Fibroblast of skin of back (primary cell): ENCODE measurements at places on chromosomes 1 and 21.

GRCh38 chr1:224160171-224160682 lies 22.8 kb upstream of the DEGS1 start:
- DNase-seq = no peak

DNA sequence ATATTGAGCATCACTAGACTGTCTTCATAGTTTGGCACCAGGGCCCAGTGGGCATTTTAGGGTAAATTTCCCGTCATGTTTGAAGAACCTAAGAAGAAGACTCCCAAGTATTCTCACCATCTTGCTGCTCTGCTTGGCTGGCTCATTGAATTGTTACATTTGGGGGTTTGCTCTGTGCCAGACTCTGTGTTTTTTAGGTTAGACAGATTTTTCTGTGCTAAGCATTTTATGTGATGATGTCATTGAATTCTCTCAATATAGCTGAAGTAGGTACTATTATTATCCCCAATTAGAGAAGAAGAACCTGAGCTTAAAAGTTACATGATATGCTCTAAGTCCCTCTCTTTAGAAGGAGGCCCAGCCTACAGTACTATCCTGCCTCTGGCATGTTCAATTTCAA lies 28.0 kb upstream of the DNASE2B start:
- DNase-seq = no peak

DNA sequence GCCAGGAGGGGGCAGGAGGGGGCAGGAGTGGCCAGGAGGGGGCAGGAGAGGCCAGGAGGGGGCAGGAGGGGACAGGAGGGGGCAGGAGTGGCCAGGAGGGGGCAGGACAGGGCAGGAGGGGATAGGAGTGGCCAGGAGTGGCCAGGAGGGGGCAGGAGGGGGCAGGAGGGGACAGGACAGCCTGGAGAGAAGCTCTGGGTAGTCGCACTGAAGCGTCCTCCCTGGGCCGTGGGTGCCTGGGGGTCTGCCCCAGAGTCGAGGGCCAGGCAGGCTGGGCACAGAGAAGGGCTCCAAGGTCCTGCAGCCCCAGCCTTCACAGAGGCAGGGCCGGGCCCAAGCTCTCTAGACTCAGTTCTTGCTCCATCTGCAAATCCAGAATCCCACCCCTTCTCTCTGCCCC lies 22.9 kb downstream of the MEGF6 start:
- no peak for DNase-seq

GRCh38 chr21:32347977-32348376 lies 44.8 kb downstream of the URB1 start:
- no peak for DNase-seq

GRCh38 chr1:248215880-248216279 lies 15.3 kb upstream of the OR2M4 start:
- no peak for DNase-seq

- DNase-seq = peak; percentile 70
Observed at GRCh38 chr1:200150721-200151120, 123.2 kb downstream of the NR5A2 start.

DNA sequence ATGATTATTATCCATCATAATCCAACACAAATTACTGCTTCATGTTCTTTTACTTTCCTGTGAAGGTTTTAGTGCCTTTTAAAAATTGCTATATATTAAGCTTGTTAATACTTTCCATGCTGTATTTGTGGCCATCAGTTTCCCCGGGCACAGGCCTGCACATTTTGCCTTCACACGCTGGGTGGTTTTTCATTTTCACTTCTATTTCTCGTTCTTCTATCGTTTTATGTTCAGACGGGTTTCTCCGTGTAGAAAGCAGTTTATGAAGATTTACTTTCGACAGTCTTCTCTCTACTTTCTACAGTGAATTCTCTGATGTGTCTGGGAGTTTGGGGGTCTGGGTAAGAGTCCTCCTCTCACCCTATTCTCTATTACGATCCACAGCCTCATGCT lies 9.5 kb downstream of the RUNX3 start:
- no peak for DNase-seq

DNA sequence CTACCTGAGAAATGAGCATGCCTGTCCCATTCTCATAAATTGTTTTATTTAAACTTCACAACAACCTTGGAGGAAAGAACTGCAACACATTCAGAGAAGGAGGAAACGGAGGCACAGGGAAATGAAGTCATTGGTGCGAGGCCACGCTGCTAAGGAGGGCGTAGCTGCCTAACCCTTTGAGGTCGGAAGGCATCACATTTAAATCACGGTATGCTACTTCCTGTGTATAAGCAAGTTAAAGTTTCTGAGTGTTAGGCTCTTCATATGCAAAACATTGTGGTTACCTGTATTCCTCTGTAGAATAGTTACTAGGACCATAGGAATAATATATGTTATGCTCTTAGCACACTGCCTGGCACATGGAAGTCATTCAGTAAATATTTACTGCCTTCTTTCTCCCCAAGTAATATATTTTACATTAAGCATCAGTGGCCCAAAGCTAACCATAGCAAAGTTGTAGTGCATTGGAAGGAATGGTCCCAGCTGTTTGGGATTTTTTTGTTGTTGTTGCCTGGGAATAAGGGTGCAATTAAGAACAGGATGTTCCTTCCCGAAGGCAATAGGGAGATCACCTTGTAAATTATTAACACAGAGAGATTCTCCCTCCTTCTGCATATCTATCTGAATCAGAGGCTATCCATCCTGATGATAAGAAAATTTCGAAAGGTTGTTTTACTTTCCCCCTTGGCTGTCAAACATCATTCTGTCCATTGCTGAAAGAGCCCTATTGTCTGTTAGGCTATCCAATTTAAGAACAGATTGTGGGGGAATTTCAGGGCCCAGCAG lies 192.2 kb upstream of the C8B start:
- no peak for DNase-seq

DNA sequence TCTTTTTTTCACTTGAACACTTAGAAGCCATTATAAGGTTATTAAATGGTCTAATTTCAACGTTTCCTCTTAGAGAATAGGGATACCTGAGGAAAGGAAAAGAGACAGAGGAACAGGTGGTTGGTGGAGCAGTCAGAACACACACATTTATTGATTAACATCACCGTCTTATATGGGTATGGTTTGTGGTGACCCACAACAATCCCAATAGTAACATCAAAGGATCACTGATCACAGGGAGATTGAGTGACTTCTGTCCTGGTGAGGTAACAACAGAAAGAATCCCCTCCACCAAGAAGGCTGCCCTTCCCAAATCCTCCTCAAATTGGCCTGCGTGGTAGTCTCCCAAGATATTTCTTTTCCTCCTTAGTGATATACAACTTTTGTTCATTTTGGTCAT lies 474.0 kb downstream of the PLPP3 start:
- DNase-seq = no peak

GRCh38 chr1:244174922-244175521 lies 123.9 kb downstream of the ZBTB18 start:
- no peak for DNase-seq

DNA sequence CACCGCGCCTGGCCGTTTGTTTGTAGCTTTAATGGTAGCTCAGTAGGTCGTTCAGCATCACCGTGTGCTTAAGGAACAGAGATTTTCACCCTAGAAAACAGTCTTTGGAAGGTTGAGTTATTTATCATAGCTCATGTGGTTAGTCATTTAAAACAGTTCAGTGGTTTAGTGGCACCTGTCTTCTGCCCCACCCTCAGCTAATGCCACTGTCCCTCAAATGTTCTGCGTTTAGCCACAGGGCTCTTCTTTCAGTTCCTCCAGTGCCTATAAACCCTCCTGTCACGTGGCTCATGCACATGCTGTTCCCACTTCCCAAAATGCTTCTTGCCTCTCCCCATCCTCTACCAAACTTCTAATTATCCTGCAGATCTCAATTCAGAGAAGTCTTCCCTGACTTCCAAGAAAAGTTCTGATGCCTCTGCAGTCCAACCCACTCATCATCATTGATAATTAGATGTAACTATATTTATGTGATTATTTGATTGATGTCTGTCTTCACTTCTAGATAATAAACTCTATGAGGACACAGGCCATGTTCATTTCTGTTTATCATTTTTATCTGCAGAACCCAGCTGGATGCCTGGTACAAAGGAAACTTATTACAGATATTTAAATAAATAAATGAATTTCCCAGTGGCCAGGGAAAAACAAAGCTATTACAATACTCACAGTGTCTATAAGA lies 14.4 kb upstream of the DIPK1A start:
- no peak for DNase-seq

DNA sequence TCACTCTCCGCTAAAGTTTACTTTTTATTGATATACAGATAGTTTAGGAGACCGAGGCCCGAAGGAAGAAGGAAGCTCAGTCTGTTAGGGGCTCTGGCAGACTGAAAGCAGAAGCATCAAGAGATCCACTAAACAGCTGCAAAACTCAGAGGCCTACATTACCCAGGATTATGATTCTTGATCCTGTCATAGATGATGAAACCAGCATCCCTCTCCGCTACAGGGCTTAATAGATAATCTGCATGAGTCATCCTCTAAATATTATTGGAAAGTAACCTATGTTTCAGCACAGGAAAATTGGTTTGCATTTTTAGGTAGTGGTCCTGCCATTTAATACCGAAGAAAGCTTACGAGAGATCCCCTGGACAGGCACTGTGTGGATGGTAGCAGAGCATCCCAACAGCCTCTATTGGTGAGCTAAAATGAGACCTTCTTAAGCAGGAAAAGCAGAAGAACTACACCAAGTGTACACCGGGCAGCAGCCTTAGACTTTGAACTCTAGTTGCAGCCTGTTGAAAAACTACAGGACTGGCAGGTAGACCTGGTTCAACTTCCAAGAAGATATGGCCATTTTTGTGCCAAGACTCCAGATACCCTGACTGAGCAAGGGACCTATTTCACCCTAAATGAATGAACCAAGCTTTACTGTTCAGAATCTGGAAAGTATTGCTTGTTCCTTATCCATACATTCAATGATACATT lies 6.8 kb downstream of the CASQ2 start:
- no peak for DNase-seq

DNA sequence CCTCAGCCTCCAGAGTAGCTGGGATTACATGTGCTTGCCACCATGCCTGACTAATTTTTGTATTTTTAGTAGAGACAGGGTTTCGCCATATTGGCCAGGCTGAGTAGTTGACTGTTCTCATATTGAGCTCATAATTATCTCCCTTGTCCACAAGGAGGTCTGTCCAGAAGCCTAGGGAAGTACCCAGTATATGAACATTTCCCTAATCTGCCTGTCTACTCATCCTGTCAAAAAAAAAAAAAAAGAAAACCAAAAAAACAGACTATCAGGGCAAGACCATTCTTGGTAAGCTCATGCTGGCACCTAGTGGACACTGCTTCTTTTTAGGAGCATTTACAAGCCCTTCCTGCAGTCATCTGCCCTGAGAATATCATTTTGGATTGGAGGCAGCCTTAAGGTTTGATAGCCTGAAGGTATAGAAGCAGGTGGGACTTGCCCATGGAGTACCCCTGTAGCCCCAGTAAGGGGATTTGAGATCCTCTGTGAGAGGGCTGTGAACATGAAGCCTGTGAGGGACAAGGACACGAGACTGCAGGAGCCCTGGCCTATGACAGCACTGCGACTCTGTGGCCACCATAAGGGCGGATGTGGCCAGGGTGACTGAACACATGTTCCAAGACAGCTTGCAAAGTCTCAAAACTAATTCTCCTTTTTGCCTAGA lies 10.8 kb upstream of the DUSP12 start:
- peak; percentile 81 for DNase-seq

- no peak for DNase-seq
Observed at GRCh38 chr1:38004284-38005108, 818 bp downstream of the FHL3 start.

DNA sequence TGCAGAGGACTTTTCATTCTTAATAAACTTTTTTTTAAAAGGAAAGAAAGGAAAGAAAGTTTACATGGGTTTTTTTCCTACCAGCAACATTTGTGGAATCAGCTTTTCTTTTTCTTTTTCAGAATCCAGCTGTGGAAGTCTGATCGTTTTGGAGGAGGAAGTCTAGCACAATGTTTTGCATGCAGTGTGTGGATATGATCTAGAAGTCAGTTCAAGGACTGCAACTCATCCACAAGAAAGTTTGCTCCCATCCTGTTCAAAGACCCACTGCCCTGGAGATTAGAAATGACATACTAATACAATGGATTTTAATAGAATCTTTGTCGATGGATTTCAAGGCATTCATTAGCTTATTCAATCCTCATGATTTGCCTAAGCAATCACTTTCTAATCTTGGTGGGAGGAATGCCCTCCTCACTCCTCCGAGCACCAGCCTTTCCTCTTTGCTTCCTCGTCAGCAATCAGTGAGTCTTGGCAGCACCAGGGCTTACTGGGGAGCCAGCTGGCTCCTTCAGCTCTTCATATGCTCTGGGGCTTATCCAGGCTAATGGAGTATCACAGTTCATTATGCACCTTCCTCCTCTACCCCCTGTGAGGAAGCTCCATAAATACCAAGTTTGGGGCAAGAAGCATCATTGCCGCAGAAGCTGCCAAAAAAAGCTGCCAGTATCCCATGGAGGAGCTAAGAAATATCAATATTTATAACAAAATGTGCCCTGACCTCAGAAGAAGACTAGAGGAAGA lies 392.3 kb upstream of the PKN2 start:
- no peak for DNase-seq

- peak; percentile 81 for DNase-seq
Observed at GRCh38 chr1:185520188-185520920, 203.3 kb upstream of the IVNS1ABP start.
